ENCODE measurements at places on chromosomes 5 and 9.
A peak's percentile ranks its signal among the peaks of the same experiment; 100 is the strongest.

GRCh38 chr9:112881331-112881730 is 9.3 kb downstream of the SLC46A2 start:
- no peak for DNase-seq

DNA sequence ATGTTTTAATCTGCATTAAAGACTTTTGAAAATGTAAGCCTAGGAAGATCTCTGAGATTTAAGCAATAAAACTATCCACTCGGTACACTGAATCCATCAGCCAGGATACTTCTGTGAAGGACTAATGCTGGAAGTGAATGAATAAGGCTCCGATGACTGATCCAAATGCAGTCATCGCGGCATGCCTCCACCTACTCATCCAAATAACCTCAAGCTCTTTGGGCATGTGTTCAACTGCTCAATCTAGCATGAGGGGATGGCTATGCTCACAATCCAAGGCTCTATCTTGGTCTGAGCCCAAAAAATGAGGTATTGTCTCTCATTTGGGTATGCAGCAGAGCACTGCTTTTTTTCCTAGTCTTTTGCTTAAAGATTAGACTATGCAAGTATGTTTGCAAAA is 19.2 kb downstream of the MARCHF3 start:
- DNase-seq: no peak

- DNase-seq: no peak
These were observed 54.3 kb downstream of the FBN2 start for GRCh38 chr5:128483738-128484137.

GRCh38 chr9:133423216-133423615 is 1.0 kb downstream of the ADAMTS13 start:
- no peak for DNase-seq

- DNase-seq: no peak
These were observed 29.2 kb downstream of the GARNL3 start for GRCh38 chr9:127293767-127294166.

DNA sequence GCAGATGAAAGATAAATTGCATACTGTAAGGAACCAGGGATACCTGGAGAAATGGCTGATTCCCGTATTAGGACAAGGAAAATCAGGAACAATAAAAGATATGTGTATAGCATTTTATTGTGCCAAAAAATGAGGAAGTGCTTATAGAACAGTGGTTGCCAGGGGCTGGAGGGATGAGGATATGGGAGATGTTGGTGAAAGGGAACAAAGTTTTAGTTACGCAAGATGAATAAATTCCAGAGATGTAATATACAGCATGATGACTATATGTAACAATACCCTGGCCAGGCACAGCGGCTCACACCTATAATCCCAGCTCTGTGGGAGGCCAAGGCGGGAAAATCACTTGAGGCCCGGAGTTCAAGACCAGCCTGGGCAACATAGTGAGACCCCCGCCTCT is 101.8 kb downstream of the CDK5RAP2 start:
- DNase-seq: no peak

DNA sequence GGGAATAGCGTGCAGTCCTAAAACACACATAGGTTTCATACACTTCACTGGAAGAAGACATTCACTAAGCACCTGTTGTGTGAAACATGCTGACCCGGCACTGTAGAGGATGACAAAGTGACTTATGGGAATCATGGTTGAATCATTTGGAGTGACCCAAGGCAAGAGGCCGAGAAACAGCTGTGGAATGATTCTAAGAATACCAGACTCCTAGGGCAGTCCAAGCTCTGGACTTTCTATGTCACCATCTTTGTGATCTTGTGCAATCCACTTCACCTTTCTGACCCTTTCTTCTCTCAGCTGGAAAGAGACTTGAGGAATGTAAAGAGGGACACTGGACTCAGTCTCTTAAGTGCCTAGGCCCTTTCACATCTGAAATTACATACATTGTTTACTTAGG is 13.1 kb downstream of the MSANTD3 start:
- DNase-seq: no peak

GRCh38 chr5:13276156-13276555 is 668.3 kb downstream of the DNAH5 start:
- DNase-seq: no peak

- no peak for DNase-seq
These were observed 89.0 kb upstream of the MAP1B start for GRCh38 chr5:72018143-72018803.

DNA sequence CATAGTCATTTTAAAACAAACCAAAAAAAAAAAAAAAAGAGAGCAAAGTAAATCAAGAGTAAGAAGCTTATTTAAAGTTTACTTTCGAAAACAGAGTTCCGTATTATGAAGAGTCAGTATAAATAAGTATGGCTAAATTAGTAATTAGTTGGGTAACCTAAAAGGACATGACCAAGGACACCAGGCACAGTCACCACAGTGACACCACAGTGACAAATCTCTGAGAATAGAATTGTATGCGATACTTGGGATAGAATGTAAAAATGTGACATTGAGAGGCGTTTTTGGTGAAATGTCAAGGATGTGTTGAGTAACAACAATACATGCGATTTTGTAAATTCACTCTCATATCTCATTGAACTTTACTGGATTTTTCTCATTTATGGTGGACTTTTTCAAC is 150.9 kb upstream of the SPEF2 start:
- no peak for DNase-seq

GRCh38 chr9:124975131-124975530 is 34.2 kb upstream of the GOLGA1 start:
- DNase-seq: no peak

GRCh38 chr5:67187006-67187715 is 9.4 kb downstream of the CD180 start:
- DNase-seq: no peak

DNA sequence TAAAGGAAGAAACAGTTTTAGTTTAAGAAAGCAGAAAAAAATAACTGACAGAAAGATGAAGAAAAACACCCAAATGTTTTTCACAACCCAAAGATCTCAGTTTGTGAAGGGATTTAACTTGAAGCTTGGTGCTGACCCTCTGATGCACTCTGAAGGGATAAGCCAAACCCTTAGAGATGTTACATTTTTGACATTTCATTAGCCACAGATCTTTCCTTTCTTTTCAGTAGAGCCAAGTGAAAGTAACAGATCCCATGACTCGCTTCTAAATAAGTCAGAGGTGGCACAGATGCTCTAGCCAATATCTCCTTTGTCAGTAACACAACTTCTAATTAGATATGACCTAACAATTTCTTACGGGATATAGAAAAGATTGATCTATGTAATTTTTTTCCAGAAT is 394.5 kb upstream of the EDIL3 start:
- DNase-seq: no peak

DNA sequence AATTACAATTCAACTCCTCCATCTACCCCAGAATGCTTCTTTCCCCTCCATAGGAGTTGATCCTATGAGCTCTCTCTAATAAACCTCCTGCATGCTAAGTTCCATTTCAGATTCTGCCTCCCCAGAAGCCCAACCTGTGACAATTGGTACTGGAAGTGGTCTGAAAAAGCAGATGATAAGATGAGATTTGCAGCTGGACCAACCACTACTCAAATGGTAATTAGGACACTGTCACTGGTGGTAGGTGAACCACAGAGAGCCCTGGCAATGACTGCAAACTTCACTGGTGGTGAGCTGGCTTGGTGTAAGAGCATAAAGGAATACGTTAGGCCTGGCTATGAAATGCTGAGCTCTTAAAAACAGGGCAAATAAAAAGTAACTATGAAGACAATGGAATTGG is 112.6 kb downstream of the ESM1 start:
- DNase-seq: no peak

- DNase-seq: no peak
These were observed 823.2 kb downstream of the TLE1 start for GRCh38 chr9:80866121-80866520.

GRCh38 chr9:31166516-31166915 is 1217.9 kb upstream of the ACO1 start:
- no peak for DNase-seq

DNA sequence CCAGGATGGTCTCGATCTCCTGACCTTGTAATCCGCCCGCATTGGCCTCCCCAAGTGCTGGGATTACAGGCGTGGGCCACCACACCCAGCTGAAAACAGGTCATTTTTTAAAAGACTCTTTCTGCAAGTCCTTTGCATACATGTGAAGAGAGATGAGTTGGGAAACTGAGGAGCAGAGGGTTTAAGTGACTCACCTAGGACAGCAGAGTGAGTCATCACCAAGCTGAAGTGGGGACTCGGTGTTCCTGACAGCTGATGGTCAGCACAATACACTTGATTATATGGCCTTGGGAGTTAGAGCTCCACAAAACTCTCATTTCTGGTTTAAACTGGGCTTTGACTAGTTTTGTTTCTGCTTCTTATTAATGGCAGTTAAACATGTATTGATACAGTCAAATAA is 38.1 kb upstream of the SSBP2 start:
- DNase-seq: no peak

GRCh38 chr5:150647275-150648251 is 7.1 kb downstream of the SYNPO start:
- peak; percentile 92 for DNase-seq

GRCh38 chr5:160802592-160802991 is 49.4 kb downstream of the ATP10B start:
- no peak for DNase-seq

- no peak for DNase-seq
These were observed 27.0 kb downstream of the GRIN3A start for GRCh38 chr9:101711330-101711941.

GRCh38 chr5:135073761-135074345 is 39.8 kb upstream of the PITX1 start:
- DNase-seq: no peak

DNA sequence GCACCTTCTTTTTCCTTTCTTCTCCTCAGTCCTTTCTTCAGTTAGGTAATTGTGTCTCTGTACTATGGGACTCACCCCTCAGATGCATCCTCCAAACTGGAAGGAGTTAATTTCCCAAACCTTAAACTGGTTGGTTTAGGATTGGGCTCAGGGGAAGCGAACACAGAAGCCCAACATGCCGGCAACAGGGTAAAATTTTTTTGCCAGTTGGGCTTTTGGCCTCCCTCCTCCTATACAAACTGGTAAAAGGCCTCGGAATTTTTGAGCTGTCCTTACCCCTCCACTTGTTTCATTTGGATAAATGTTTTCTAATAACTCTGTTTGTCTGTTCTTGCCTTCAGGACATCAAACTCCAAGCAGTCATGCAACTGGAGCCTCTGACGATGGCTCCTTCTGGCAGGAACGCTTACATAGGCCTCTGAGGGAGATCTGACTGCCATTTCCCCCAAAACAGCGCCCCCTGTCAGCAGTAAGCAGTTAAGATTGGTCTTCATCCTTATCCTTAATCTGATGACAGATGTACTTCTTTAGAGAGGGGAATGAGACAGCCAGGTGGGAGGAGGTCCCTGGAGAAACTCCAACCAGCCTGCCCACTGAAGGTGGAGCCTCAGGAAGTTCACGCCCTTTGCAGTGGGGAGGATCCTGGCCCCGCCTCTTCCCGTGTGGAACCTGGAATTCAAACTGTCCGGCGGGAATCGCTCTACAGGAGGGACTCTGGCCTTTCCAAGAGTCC is 57.8 kb upstream of the SPINK5 start:
- no peak for DNase-seq

GRCh38 chr5:136529081-136529480 is 163.7 kb upstream of the TRPC7 start:
- no peak for DNase-seq

- no peak for DNase-seq
These were observed 452.0 kb downstream of the DMAC1 start for GRCh38 chr9:7347556-7347955.

DNA sequence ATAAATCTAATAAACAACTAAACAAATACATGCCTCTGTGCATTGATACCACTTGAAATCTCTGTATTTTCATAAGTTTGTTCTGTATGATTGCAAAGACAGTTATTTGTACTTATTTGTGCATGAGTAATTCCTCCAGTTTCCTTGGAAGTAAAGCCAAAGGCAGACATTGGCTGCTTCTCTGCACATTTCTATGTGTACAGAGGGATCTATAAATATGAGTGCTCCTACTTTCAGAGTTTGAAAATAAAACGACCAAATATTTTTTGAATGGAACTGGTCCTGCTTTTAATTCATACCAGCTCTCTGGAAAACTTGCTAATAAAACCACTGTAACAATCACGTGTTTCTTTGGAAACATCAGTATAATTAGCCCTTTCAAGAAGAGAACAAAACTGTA is 306.5 kb downstream of the MAN2A1 start:
- no peak for DNase-seq

DNA sequence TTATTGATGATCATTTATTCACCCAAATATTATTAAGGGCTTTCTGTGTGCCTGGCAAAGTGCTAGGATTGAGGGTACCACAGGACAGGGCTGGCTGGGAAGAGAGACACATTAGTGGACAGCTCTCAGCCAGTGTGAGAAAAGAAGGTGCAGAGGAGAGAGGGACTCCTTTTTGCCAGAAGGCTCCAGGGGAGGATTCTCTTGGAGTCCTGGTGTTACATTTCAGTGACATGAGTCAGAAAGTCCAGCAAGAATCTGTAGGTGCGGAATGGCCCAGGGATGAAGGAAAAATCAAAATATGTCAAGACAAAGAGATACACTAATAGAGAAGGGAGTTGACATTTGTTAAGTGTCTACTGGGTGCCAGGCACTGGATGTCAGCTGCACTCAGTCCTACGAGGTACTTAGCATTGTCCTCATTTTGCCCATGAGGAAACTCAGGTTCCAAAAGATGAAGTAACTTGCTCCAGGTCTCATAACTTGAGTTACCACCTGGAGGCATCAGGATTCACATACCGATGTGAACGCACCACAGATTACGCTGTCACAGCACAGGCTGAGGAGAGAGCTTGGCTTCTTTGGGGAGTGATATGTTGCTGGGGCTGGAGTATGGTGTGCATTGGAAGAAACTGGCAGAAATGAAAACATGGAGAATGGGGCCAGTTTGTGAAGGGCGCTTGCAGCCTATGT is 60.5 kb downstream of the RASGRF2 start:
- DNase-seq: no peak

DNA sequence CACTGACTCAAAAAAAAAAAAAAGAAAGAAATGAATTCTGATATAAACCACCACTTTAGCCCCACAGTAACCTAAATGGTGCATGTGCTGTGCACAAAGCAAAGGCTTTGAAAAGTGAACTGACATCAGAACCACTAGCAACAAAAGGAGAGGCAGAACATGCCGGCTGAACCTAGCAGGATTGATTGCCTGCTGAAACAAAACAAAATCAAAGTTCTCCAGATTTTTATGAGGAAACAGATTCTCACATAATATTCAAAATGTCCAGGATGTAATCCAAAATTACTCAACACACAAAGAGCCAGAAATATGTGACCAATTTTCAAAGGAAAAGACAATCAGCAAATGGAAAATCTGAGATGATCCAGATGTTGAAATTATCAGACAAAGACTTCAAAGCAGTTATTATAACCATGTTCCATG is 37.9 kb downstream of the UBTD2 start:
- DNase-seq: no peak
